ENCODE measurements at places on chromosomes 7 and 10.

- no peak overlapping the region for H3K4me3 ChIP-seq
- no peaks in the 10 kb centered on the region for H3K27me3 ChIP-seq
- H3K4me1 ChIP-seq: no peaks in the 10 kb centered on the region
- H3K36me3 ChIP-seq: no peaks in the 10 kb centered on the region
- no peak overlapping the region for H3K27ac ChIP-seq
Measured at GRCh38 chr10:5252177-5253037, 55.8 kb downstream of the AKR1C4 start.

GRCh38 chr7:30531286-30531685, 26.7 kb upstream of the GGCT start:
- no peaks in the 10 kb centered on the region for H3K4me1 ChIP-seq
- H3K4me3 ChIP-seq: no peak overlapping the region
- no peak overlapping the region for H3K27ac ChIP-seq

GRCh38 chr10:117248750-117249465, 8.0 kb downstream of the SLC18A2 start:
- no peaks in the 10 kb centered on the region for H3K4me1 ChIP-seq
- H3K27me3 ChIP-seq: peaks cover 13% of the 10 kb centered on the region
- H3K4me3 ChIP-seq: no peak overlapping the region

GRCh38 chr7:148570510-148570909, 20.1 kb upstream of the C7orf33 start:
- H3K36me3 ChIP-seq: no peaks in the 10 kb centered on the region
- H3K4me3 ChIP-seq: no peak overlapping the region
- no peaks in the 10 kb centered on the region for H3K27me3 ChIP-seq
- no peak for DNase-seq

DNA sequence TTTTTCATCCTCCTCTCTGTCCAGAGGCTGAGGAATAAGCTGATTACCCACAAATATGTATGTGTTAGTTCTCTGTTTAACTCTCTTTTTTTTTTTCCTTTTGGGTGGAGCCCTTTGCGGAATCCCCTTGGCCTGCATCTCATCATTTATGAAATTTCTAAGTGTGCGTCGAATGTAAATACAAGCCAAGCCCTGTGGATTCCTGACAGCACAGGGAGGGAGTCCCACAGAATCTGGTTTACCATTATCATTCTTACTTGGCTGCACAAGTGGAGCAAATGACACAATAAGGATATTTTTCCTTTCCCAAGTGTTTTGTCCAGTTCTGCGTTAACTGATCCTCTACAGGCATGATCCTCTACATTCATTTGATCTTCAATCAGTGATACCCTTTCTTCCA, 11.4 kb downstream of the STK31 start:
- H3K27me3 ChIP-seq: no peaks in the 10 kb centered on the region
- no peak overlapping the region for H3K27ac ChIP-seq

DNA sequence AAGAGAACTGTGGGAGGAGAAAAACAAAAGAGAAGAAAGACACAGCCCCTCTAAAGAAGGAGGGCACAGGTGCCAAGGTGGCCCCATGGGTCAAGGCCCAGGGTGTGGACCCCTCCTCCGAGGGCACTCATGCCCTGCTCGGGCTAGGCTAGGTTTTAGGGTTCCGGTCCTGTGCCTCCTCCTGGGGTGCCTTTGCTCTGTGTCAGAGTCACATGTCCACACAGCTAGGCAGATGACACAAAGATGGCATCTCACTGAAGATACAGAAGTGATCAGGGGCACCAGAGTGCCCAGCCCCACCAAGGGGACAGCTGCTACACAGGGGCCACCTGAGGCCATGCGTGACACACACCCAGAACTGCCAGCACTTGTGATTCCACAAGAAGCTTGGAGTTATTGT, 116.4 kb upstream of the PPIF start:
- H3K4me1 ChIP-seq: peaks cover 55% of the 10 kb centered on the region
- DNase-seq: no peak
- no peaks in the 10 kb centered on the region for H3K27me3 ChIP-seq
- no peak overlapping the region for H3K27ac ChIP-seq

DNA sequence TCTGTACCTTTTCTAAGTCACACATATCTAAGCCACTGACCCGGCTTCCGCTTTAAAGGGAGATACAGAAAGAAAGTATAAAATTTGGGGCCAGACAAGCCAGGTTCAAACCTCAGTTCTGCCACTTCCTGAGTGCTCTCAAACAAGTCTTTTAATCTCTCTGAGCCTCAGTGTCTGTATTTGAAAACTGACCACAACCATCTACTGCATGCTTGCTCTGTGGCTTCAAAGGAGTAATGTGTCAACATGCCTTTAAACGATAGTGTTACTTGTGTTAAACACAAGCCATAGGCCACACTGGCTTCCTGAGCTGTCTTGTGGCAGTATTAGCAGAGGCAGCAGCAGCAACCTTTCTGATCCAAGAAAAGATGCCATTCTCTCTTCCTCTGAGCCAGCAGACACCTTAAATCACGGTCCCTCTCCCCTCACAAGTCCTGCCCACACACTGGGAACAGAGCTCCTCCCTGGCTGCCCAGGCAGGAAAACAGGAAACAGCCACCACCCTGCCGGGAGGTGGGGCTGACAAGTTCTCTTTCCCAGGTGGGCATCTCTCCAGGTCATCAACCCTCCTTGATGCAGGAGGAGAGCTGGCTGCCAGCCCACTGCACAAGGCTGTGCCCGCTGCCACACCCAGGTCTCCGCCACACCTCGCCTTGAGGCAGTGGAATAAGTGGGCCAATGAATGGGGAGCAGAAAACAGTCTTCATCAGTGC, 10.7 kb downstream of the HIP1 start:
- peak; percentile 90 for DNase-seq
- H3K4me3 ChIP-seq: no peak overlapping the region
- peak overlapping the region; percentile 80 for H3K27ac ChIP-seq
- H3K27me3 ChIP-seq: no peaks in the 10 kb centered on the region
- peaks cover 13% of the 10 kb centered on the region for H3K4me1 ChIP-seq
- H3K36me3 ChIP-seq: no peaks in the 10 kb centered on the region

DNA sequence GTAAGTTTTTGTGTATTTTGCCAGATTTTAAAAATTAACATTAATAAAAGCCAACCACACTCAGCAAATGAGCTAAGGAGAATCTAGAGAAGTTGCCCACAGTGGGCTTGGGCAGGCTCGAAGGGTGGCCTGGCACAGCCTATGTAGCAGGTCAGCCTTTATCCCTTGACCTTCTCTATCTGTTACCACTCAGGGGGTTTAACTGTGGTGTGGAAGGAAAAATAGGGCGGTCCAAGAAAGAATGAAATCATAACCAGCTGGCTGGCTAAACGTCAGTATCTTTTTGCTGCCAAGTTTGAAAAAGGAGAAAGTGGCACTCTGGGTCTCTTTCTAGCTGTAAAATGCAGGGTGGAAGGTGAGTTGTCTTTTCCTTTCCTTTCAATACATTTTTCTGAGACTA, 130.3 kb upstream of the ASAH2 start:
- H3K27ac ChIP-seq: no peak overlapping the region
- no peak overlapping the region for H3K4me3 ChIP-seq
- no peak for DNase-seq
- H3K36me3 ChIP-seq: no peaks in the 10 kb centered on the region
- peaks cover 26% of the 10 kb centered on the region for H3K4me1 ChIP-seq

DNA sequence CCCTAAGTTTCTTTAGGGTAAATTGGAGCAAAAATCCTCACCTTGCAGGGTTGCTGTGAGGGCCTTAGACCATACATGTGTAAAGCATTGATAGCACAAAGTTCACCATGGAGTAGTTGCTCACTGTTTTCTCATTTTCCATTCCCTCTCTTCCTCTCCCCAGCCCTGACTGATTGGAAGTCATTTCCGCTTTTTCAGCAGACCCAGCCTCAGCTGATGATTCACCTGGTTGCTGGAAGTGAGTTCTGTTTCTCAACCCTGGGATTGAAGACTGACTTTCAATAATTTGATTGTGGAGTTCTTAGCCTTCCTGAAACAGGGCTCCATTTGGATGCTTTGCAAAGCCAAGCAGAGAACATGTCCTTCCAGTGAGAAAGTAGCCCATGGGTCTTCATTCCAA, 107.0 kb downstream of the PLXNA4 start:
- H3K27ac ChIP-seq: no peak overlapping the region
- no peak for DNase-seq
- peaks cover 8% of the 10 kb centered on the region for H3K27me3 ChIP-seq

DNA sequence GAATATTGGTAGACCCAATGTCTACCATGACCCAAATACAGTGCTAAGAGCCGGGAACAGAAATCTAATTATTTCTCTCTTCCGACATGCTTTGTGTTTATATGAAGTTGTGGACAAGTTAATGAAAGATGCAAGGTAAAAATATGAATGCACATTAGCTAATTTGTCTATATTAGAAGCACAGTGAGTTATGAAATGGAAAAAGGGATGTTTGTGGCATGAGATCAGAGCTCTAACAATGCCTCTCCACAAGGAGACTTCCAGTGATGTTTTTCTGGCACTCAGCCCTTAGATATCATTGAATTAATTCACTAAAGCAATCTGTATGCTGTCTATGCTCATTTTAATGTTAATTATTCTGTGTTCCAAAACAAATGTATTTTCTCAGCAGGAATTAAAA, 897.2 kb downstream of the CNTNAP2 start:
- DNase-seq: no peak
- no peaks in the 10 kb centered on the region for H3K4me1 ChIP-seq
- no peaks in the 10 kb centered on the region for H3K27me3 ChIP-seq
- no peaks in the 10 kb centered on the region for H3K36me3 ChIP-seq
- no peak overlapping the region for H3K4me3 ChIP-seq

DNA sequence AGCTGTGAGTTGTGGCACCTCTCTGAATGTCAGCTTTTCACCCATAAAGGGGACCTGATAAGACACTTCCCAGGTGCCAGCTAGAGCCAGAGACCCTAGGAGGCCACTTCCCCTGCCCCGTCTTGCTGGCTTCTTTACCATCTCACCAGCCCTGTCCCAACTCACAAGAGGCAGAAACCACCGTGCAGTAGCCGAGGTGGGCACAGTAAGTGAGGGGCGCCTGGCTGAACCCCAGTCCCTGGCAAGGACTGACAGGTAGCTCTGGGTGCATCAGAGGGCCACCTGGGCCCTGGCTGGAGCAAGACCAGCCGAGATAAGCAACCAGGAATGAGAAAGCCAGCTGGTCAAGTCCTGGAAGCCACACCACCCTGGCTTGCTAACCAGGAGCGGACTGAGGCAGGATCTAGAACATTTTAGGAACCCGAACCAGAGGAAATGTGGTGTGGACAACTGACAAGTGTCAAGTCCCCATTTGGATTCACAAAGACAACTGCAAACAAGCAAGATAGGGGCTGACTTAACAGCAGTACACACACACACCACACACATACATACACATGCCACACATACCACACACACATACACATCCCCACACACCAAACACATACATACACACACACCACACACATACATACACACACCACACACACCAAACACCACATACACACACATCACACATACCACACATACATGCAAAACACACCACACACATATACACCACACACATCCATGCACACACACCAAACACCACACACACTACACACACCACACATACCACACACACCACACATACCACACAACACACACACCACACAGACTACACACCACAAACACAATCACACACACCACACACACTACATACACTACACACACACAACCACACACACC, 20.8 kb downstream of the OGDHL start:
- peaks cover 1% of the 10 kb centered on the region for H3K27me3 ChIP-seq
- H3K36me3 ChIP-seq: no peaks in the 10 kb centered on the region
- H3K4me3 ChIP-seq: no peak overlapping the region
- no peak overlapping the region for H3K27ac ChIP-seq
- DNase-seq: no peak

- peaks cover 30% of the 10 kb centered on the region for H3K4me1 ChIP-seq
- H3K27me3 ChIP-seq: no peaks in the 10 kb centered on the region
- peaks cover 32% of the 10 kb centered on the region for H3K36me3 ChIP-seq
- DNase-seq: no peak
Measured at GRCh38 chr7:99381664-99382075, 7.1 kb downstream of the ARPC1B start.

DNA sequence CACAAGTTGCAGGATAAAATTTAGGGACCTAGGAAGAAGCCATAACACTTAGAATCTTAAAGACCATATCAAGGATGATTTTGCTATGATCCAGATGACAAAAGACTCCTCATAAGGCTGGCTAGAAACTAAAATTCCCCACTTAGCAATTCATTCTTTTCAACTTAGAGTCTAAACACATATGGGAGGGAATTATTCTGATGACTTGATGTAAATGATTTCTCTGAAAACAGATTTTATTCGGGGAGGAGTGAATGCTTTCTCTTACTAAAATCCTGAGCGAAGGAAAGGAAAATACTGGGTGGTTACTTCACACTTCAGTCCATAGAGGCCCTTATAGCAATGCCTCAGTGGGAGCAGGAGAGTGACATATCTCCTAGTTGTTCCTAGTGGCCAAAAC, 138.7 kb upstream of the SORCS1 start:
- no peaks in the 10 kb centered on the region for H3K4me1 ChIP-seq
- no peak for DNase-seq
- no peak overlapping the region for H3K27ac ChIP-seq
- H3K36me3 ChIP-seq: no peaks in the 10 kb centered on the region
- H3K4me3 ChIP-seq: no peak overlapping the region
- no peaks in the 10 kb centered on the region for H3K27me3 ChIP-seq

DNA sequence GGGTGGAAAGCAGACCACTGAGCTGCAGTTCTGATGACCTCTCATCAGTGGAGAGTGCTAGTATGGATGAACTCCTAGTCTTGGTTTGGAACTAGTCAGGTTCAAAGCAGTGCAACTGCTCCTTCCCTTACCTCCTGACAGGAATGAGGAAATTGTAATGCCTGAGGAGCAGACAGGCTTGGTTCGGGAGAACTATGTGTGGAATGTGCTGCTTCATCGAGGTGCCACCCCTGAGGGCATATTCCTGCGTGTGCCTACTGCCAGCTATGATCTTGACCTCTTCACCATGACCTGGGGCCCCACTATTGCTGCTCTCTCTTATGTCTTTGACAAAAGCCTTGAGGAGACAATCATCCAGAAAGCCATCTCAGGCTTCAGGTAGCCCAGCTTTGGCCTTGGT, 27.4 kb upstream of the NFKB2 start:
- H3K36me3 ChIP-seq: peaks cover 100% of the 10 kb centered on the region
- H3K27me3 ChIP-seq: no peaks in the 10 kb centered on the region
- H3K4me3 ChIP-seq: no peak overlapping the region
